Naive B cell (primary cell): ENCODE measurements at places on chromosomes 13 and 19.
A peak's percentile ranks its signal among the peaks of the same experiment; 100 is the strongest.

GRCh38 chr13:36061621-36062020, 69.6 kb downstream of the DCLK1 start:
- no peak for DNase-seq

DNA sequence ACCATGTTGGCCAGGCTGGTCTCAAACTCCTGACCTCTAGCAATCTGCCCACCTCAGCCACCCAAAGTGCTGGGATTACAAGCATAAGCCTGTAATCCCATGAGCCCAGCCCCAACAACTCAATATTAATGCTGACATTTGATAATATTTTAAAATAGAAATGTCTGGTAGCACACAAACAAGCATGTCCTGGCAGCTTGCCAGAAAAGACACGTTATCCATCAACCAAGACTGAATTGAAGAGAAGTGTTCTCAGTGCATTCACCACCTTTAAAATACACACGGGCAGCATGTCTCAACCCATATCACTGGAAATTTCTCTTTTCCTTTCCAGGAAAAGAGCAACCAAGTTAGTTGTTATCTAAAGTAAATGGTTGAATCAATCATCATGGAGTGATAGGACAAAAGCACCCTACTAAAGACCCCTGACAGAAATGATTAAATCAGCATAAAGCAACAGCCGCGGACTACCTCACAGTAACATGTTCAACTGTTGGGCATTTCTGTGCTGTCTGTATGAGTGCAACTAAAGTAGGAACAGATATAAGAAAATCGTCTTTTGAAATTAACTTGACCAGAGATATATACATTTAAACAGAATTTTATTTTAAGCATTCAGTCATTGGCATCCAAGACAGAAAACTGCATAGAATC, 25.0 kb downstream of the LHFPL6 start:
- no peak for DNase-seq

GRCh38 chr19:40608240-40608621, 7.1 kb downstream of the LTBP4 start:
- no peak for DNase-seq

GRCh38 chr13:101390461-101390860, 25.8 kb downstream of the NALCN start:
- no peak for DNase-seq

GRCh38 chr19:17614476-17614875, 59.0 kb downstream of the COLGALT1 start:
- no peak for DNase-seq

- no peak for DNase-seq
Measured at GRCh38 chr13:28967029-28967915, 147.1 kb downstream of the MTUS2 start.

DNA sequence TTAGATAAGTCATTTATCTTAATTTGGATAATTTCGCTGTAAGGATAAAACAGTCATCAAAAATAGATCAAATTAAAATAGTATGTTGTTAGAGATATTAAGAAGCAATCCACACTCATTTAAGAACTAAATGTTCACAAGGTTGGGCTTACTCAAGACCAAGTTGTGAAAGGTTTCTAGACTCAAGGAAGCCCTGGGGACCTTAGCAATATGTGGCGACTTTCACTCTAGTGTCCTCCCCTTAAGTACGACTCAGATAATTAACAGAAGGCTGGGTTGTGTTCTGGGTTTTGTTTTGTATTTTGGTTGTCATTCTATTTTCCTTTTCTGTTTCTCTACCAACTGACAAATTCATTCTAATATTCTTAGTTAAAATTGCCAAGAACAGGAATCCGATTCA, 1008.0 kb downstream of the PCDH9 start:
- no peak for DNase-seq

DNA sequence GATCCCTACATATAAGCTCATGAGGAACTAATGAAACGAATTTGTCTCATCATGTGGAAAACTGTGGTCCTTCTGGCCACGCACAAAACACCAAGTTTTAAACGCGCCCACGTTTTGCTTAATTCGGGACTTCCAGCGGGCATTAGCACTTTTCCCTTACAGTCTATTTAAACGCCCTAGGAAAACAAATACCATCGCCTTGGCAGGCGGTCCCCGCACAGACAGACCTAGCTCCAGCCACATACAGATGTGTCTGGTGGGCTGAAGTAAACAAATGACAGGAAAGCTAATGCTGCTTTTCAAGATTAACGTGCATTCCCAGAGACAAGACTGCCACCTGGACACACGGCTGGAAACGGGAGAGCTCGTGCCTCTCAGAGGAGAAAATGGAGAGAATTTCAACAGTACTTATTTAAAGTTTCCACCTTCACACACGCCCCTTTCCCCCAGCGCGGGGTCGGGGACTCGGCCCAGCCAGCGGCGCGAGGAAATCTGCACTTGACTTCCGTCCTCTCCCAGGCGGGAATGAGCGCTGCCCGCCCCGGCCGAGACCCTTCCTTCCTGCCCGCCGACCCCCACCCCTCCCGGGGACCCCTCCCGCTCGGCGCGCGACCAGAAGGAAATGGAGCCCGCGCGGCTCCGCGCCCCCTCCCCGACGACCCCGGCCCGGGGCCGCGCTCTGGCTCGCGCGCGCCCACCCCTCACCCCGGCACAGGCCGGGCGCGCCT, 931 bp downstream of the USP12 start:
- DNase-seq: no peak

- DNase-seq: no peak
Measured at GRCh38 chr13:26882731-26883130, 122.1 kb upstream of the GPR12 start.

DNA sequence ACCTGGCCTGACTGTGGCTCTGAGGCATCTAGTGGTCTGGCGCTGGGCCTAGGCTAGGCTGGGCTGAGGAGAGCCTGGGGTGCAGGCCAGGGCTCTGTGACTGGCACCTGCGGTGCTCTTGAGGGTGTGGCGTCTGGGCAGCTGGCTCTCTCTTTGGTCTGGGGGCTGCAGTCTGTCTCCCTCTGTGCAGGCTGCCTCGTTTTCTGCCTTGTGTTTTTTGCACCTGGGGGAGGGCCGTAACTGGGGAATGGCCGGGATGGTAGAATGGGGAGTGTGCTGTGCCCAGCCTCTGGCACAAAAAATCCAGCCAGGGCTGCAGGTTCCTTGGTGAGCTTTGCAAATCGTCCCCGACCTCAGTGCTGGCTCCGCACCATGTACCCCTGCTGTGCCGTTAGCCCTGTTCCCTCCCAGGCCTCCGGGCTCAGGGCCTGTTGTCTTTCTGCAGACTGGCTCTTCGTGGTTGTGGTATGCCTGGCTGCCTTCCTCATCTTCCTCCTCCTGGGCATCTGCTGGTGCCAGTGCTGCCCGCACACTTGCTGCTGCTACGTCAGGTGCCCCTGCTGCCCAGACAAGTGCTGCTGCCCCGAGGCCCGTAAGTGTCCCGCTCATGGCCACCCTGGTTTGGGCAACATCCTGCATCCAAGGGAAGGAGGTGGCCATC, 6.5 kb upstream of the USF2 start:
- no peak for DNase-seq

GRCh38 chr13:40562975-40563349, 103.5 kb downstream of the FOXO1 start:
- DNase-seq: peak; percentile 44

GRCh38 chr19:50264483-50265186, 61.2 kb downstream of the MYH14 start:
- DNase-seq: no peak

GRCh38 chr13:33536601-33537000, 251.0 kb upstream of the STARD13 start:
- DNase-seq: no peak

GRCh38 chr13:46698910-46699460, 98.0 kb downstream of the ESD start:
- DNase-seq: no peak

GRCh38 chr13:60756306-60756705, 359.3 kb downstream of the TDRD3 start:
- no peak for DNase-seq

- DNase-seq: peak; percentile 68
Measured at GRCh38 chr19:4815426-4816201, 15.9 kb downstream of the TICAM1 start.

GRCh38 chr13:50509771-50510441, 333.6 kb downstream of the DLEU7 start:
- DNase-seq: no peak

DNA sequence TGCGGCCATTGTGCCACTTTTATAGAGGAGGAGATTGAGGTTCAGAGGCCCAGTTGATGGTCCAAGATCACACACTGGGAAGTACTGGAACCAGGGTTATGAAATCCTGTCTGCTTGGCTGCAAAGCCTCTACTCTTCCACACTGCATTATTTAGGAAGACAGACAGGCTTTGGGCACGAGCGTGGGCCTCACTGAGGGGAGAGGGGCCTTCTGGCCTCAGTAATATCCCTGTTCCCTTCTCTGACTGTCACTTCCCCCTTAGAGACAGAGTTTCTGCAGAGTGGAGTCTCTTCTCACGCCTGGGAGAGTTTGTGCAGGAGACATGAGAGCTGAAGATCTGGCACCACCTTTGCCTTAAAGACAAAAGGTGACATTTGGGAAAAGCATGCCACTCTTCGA, 49.0 kb upstream of the PNMA8B start:
- DNase-seq: no peak

- DNase-seq: peak; percentile 54
Measured at GRCh38 chr19:39398297-39398864, 7.2 kb downstream of the MED29 start.

- DNase-seq: no peak
Measured at GRCh38 chr13:107361666-107362065, 793.7 kb upstream of the ARGLU1 start.

GRCh38 chr13:95100525-95101433, 200.5 kb downstream of the ABCC4 start:
- DNase-seq: no peak

DNA sequence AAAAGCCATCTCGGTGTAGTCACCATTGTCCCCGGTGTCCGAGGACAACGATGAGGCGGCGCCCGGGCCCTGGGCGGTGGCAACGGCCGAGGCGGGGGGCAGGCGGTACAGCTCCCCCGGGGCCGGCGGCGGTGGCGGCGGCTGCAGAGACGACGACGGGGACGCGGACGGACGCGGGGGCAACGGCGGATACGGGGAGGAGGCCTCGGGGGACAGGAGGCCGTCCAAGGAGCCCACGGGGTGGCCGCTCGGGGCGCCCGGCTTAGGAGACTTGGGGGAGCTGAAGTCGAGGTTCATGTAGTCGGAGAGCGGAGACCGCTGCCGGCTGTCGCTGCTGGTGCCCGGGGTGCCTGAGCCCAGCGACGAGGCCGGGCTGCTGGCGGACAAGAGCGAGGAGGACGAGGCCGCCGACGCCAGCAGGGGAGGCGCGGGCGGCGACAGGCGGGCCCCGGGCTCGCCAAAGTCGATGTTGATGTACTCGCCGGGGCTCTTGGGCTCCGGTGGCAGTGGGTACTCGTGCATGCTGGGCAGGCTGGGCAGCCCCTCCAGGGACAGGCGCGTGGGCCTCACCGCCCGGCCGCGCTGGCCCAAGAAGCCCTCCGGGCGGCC, 3.5 kb downstream of the IRS2 start:
- no peak for DNase-seq

DNA sequence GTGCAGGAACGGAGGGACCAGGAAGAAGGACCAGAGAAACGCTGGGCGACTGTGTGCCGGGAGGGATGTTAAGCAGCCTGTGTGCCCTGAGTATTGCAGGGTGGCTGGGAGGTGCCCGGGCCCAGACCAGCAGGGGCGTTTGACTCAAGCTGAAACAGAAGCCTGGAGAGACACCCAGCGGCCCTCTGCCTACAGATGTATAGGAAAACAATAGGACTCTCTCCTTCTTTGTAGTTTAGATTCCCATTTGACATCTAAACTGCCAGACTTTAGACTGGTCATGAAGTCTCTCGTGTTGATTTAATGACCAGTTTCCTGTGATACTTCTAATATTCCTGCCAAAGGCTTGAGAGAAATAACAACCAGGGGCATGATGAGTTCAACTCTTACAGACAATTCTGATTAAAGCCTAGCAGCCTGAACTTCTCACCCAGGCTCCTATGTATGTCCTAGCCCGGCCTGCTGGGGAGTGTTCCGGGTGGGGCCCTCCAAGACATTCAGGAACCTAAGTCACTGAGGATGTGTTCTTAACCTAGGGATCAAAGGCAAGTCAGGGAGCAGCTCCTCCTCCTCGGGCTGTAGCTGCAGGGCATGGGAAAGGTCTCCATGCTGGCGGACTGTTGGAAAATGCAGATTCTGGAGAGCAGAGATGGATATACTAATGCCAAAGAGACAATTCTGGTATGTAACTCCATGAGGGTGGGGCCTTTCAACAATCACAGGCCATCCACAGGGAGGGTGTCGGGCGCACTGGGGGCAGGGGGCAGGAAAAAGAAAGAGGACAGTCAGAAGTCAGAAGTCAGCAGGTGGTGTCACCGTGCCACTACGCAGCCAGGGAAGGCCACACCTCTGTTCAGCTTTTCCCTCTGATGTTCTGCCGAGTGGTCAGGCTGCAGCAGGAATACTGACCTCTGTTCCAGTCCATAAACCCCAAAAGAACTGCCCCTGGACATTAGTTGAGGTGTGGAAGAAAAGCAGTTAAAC, 131.8 kb downstream of the STARD13 start:
- DNase-seq: no peak

DNA sequence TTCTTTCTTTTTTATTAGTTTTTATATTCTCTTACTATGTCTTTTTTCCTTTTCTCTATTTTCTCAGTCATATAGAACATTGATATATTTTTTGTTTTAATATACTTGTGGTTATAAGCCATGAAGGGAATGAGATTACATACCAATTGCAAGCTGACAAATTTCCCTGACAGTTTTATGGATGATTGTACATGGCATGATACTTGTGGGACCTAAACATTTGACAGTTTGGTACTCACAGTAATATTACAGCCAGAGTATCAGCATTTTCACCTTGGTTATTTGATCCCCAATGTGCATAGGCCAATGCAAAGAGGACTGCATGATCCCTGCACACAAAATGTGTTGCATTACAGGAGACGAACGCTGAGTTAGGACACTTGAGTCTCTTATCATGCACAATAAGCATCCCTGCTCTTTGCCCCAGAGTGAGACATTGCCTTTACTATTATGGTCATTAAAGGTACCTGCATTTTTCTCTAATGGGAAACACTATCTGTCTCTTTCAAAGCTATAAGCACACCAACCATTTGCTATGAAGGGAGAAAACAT, 713.4 kb upstream of the PCDH20 start:
- DNase-seq: no peak

- no peak for DNase-seq
Measured at GRCh38 chr13:51221674-51222036, 543 bp upstream of the FAM124A start.

DNA sequence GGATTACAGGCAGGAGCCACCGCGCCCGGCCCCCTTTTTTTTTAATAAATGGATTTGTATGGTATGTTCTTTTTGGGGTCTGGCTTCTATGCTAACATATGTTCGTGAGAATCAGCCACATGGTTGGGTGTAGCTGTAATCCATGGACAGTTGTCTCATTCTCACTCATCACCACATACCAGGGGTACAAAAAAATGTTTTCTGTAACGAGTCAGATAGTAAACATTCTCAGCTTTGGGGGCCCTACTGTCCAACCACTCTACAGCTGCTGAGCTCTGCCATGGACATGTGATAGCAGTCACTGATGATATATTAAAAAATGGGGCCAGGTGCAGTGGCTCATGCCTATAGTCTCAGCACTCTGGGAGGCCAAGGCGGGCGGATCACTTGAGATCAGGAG, 5.1 kb upstream of the RETN start:
- no peak for DNase-seq
